ENCODE measurements at places on chromosomes 11 and 22.

- no peaks in the 10 kb centered on the region for H3K4me1 ChIP-seq
- peaks cover 3% of the 10 kb centered on the region for H3K27me3 ChIP-seq
- H3K4me3 ChIP-seq, result no peak overlapping the region
- no peak for DNase-seq
- H3K36me3 ChIP-seq, result no peaks in the 10 kb centered on the region
- no peak overlapping the region for H3K27ac ChIP-seq
These were observed 87.0 kb downstream of the MPPED1 start for GRCh38 chr22:43498856-43499253.

DNA sequence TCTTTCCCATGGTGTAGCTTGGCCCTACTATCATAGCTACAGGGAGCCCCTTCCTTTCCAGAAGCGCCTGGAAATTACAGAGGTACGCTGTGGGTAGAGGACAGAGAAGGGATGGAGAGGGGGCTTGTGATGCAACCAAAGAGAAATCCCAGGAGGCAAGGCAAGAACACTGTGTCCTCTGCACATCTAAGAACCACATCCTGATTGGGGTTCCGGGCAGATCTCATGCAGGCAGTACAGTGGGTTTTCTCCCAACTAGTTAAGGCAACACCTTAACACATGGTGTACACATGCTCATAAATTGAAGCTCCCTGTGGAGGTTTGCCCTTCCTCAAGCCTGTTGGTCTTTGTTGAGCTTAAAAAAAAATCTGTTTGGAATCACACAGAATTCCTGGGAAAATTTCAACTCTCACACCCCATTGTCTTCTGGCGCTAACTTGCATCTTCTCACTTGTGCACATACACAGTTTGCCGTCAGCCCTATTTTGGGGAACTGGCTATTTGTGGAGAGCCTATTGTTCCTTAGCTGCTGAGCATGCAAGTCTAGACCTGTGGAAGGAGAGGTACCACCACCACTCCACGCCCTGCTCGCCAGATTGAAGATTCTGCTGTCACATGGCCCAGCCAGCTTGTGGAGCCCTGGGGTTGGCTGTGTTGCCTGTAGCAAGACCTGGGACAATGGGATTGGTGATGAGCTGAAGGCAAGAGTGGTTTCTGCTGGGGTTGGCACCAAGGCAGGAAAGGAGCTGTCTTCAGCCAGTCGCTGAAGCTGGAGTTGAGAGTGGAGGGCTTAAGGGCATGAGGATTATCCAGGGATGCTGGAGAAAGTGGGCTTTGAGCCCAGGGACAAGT lies 52.4 kb downstream of the ALX4 start:
- no peaks in the 10 kb centered on the region for H3K36me3 ChIP-seq
- no peaks in the 10 kb centered on the region for H3K27me3 ChIP-seq
- DNase-seq, result no peak
- no peaks in the 10 kb centered on the region for H3K4me1 ChIP-seq
- no peak overlapping the region for H3K27ac ChIP-seq

GRCh38 chr11:66045177-66045639 lies 3.8 kb downstream of the GAL3ST3 start:
- peaks cover 11% of the 10 kb centered on the region for H3K27me3 ChIP-seq
- H3K4me1 ChIP-seq, result peaks cover 23% of the 10 kb centered on the region
- H3K27ac ChIP-seq, result no peak overlapping the region

DNA sequence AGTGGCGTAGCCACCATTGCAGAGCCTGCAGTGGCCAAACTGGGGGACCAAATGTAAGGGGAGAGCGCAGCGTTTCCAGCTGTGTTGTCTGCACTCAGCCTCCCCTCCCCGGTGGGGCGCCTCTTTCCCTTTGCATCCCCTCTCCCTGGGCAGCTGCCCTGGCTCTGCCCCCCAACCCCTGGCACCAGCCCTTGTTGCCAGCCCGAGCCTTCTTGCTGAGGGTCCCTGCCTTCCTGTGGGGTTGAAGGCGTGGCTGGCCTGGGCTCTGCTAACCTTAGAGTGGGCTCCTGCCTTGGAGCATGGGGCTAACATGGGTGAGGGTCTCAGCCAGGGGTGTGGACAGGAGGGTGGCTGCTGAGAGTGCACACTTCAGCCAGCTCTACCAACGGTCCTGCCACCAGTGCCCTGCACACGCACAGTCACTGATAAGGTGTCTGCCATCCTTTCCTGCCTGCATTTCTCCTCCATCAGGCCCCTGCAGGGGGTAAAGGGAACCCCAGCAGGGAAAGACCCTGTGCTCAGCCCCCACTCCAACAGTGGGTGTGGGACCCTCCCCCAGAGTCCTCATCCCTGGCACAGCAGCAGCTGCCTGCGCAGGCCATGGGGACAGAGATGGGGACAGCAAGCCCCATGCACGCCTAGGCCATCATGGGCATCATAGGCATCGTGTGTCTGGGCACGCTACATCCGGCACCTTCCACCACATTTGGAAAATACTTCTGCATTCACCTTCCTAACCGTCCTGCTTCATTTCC lies 43.5 kb downstream of the CERK start:
- peaks cover 98% of the 10 kb centered on the region for H3K36me3 ChIP-seq
- no peaks in the 10 kb centered on the region for H3K4me1 ChIP-seq
- H3K27me3 ChIP-seq, result no peaks in the 10 kb centered on the region
- DNase-seq, result no peak

DNA sequence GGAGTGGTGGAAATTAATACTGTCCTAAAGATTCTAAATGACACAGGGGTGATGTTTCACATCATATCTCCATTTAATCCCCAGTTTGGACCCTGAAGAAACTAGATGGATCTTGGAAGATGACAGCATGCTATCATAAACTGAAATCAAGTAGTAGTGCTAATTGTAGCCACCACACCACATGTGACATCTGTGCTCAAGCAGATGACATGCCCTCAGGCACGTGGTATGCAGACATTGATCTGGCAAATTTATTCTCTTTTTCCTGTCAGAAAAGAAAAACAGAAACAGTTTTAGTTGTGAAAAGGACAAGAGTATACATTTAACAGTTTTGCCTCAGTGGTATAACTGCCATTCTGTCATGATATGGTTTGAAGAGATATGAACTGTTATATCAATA lies 52.9 kb upstream of the PGR start:
- H3K27me3 ChIP-seq, result no peaks in the 10 kb centered on the region
- H3K4me1 ChIP-seq, result no peaks in the 10 kb centered on the region
- DNase-seq, result no peak

DNA sequence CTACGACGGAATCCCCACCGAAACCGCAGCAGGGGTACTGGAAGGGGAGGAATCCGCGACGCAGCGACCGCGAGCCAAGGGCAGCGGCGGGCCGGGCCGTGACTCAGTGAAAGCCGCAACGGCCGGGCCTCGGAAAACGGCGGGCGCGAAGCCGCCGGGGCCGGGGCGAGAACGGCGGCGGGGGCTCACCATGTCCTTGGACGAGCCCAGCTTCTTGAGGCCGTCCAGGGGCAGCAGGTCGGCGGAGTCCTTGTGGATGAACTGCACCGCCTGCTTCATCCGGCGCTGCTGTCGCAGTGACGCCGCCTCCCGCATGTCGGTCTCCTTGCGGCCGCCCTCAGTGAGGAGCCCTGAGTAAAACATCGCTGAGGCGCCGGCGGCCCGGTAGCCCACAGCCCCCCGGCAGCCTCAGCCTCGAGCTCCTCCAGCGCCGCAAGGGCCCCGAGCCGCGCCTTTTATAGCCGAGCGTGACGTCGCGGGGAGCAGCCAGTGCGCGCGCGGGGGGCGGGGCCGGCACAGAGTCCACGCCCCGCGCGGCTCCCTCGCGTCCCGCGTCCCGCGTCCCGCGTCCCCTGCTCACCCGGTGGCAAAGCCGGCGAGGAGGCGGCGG lies at the start of gene NRIP3:
TSS of gene NRIP3 (minus strand) at position 429 of the 610 bp plus-strand sequence. CDS start at position 363, 66 bp downstream.
- peak within 1 kb of the TSS; percentile 49 for H3K27ac ChIP-seq
- H3K36me3 ChIP-seq, result no peaks in the 10 kb centered on the region
- peak; percentile 86 for DNase-seq

DNA sequence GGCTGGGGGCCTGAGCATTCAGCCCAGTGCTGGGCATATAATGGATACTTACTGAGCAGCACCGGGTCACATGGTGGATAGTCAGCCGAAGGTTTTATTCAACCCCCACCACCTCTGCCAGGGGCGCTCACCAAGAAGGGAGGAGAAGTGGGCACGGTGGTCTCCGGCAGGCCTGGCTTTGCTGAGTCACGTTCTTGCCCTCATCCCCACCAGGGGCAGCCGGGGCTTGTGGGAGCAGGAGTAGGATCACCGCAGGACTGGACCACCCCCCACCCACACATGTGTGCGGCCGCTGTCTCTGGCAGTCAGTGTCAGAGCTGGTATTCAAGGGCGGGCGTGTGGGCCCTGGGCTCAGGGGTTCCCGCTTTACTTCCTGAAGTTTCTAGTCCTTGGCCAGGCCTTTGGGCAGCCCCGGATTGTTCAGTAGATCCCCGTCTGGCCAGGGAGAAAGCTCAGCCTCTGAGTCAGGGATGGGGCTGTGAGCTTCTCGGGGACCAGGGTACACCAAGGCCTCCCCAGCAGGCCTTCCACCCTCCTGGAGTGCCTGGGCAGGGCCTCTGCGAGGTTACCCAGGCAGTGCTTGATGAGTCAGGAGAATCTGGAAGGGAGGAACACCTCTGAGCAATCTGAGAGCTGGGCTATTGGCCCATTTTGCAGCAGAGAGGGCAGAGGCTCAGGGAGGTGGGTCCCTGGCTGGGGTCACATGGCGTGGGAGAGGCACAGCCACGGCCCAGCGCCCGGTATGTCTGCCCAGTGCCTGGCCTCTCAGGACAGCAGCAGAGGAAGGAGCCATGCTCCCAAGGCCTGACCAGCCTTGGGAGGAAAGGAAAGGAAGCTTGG lies 60.6 kb downstream of the RTL6 start:
- H3K4me1 ChIP-seq, result no peaks in the 10 kb centered on the region
- no peak overlapping the region for H3K27ac ChIP-seq
- no peaks in the 10 kb centered on the region for H3K36me3 ChIP-seq
- H3K4me3 ChIP-seq, result no peak overlapping the region

DNA sequence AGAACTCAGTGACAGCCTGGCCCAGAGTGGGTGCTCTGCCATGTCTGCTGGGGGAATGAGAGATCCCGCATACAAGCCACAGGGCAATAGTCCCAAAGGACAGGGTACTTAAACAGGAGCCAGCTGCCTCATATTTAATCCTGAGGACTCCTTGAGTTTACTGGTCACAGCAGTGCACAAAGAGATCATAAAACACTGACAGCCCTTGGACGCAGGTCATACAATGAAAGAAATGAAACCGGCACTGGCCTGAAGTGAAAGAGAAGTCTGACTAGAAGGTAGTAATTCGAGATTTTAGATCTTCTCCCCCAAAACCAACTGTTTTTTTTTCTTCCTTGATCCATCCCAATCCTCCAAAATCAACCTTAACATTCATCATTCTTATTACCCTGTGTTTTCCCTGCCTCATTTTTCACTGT lies 299.8 kb upstream of the SYN3 start:
- no peaks in the 10 kb centered on the region for H3K4me1 ChIP-seq
- no peak for DNase-seq
- no peaks in the 10 kb centered on the region for H3K36me3 ChIP-seq

DNA sequence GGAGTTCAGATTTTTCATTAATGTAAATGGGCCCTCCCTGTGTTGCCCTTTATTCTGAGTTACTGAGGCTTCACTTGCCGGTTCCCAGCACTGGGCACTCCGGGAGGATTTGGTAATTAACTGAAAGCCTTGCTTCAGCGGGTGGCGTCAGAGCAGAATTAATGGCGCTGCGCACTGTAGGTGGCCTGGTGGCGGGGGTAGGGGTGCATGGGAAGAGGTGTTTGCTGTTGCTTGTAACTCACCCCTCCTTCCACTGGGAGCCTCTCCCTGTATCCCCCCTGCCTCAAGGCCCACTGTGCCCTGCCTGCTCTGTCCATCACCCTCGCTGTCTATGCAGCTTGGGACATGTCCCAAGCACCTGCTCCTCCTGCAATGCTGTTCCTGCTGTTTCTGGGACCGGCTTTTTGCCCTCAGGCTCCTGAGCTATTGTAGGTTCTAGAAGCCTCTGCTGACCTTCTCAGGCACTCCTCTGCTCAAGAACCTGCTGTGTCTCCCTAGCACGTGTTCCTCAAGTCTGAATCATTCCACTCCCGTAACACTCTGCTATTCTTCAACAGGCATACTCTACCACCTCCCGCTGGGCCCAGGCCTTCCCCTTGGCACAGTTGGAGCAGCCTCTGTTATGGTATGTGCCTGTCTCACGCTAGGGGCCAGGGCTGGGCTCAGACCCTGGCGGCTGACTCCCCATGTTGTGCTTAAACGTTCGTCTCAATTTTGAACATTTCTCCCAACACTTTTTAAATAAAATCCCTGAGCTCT lies 24.4 kb downstream of the ARHGAP8 start:
- H3K36me3 ChIP-seq, result no peaks in the 10 kb centered on the region
- no peak overlapping the region for H3K4me3 ChIP-seq
- no peaks in the 10 kb centered on the region for H3K4me1 ChIP-seq
- H3K27ac ChIP-seq, result no peak overlapping the region
- H3K27me3 ChIP-seq, result peaks cover 13% of the 10 kb centered on the region

DNA sequence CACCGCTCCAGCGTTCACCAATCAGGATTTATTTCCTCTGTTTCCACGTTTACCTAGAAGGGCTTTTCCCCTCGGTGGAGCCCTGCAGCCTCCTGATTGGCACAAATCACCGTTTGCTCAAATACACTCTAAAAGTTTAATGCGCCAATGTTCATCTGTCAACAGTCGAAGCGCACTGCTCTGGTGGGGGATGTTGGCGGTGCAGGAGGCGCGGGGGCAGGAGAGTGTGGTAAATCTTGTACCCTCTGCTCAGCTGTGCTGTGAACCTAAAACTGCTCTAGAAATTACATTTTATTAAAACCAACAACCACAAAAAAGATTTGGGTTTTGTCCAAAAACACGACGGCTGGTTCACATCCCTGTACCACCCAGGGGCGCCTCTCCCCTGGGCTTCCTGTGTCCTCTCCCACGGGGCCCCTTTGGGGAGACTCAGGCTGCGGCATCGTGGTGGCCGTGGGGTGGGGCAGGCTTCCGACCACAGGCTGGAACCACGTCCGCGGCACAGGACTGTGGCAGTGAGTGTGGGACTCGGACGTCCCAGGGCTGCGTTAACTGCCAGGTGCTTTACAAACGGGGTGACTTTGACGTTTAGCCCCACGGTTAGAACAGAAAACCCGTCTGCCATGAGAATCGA lies 13.5 kb downstream of the TTLL8 start:
- DNase-seq, result no peak
- peaks cover 42% of the 10 kb centered on the region for H3K27me3 ChIP-seq
- no peak overlapping the region for H3K27ac ChIP-seq
- H3K4me3 ChIP-seq, result no peak overlapping the region
- no peaks in the 10 kb centered on the region for H3K4me1 ChIP-seq
- no peaks in the 10 kb centered on the region for H3K36me3 ChIP-seq

DNA sequence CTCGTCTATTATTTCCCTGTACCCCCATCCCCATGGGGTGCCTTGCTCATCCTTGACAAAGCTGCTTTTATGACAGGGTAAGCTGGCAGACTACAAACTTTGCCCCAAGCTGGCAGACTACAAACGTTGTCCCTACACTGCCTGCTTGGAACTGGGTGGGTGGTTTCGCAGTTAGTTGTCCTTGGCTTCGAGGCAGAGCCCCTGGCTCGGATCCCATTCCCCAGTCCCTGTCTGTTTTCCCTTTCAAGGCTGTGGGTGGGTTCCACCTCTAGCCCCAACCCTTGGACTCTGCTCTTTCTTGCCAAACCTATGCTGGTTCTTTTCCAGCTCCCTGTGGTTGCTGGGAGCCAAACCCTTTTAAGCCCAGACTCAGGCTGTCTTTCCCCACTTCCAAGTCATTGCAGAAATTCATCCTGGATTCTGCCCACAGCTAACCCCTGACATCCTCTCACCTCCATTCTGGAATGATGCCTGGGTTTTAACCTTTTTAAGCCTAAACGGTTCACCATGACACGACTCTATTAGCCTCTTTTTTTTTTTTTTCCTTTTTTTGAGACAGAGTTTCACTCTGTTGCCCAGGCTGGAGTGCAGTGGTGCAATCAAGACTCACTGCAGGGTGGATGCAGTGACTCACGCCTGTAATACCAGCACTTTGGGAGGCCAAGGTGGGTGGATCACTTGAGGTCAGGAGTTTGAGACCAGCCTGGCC lies 9.2 kb upstream of the RBM14 start:
- DNase-seq, result peak; percentile 94
- no peaks in the 10 kb centered on the region for H3K27me3 ChIP-seq
- peaks cover 23% of the 10 kb centered on the region for H3K36me3 ChIP-seq
- H3K27ac ChIP-seq, result peak overlapping the region; percentile 73
- no peak overlapping the region for H3K4me3 ChIP-seq
- peaks cover 32% of the 10 kb centered on the region for H3K4me1 ChIP-seq

Data from tibial artery (tissue), 4 donors.